Left lung (tissue), 14 donors: ENCODE measurements at places on chromosomes 4 and X.

- no peak for DNase-seq
These were observed 32.9 kb downstream of the HERC6 start for GRCh38 chr4:88411491-88412096.

DNA sequence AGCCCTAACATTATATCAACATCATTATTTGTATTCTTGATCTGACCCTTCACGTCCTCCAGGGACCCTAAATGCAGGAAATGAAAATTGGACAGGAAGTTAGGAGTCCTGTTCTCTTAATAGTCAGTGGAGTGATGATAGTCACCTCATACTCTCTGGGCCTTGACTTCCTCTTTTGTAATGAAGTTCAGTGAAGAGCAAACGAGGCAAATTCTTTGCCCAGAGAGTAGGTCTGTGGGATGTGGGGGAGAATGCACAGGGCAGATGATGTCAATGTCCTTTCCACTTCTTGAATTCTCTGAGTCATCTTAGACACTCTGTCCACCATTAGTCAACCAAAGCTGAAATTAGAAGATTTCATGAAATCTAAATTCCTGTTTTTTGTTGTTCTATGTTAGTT, 17.1 kb upstream of the GPRIN3 start:
- DNase-seq, result no peak

DNA sequence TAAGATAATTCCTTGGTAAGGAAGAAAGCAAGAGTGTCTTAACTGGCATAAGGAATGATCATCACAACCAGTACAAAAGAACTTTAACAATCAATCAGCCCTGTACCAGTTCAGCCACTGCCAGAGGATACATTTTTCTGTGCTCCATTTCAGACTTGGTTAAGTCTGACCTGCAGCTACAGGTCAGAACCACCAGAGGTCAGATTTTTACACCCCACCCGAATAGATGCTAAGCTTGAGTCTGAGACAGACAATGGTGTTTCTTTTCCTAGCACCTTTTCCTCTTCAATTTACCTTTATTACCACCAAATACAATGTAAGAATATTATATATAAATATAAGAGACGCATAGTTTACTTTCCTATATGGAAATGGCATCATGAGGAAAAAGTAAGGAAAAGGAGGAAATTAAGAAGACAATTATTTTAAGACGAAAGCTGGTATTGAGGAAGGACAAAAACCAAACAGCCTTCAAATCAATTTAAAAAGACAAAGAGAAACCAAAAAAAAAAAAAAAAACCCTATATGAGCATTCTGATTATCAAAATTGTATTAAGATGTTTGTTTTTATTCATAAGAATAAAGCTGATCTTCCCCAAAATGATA, 215.3 kb upstream of the TTC29 start:
- DNase-seq, result peak; percentile 67

DNA sequence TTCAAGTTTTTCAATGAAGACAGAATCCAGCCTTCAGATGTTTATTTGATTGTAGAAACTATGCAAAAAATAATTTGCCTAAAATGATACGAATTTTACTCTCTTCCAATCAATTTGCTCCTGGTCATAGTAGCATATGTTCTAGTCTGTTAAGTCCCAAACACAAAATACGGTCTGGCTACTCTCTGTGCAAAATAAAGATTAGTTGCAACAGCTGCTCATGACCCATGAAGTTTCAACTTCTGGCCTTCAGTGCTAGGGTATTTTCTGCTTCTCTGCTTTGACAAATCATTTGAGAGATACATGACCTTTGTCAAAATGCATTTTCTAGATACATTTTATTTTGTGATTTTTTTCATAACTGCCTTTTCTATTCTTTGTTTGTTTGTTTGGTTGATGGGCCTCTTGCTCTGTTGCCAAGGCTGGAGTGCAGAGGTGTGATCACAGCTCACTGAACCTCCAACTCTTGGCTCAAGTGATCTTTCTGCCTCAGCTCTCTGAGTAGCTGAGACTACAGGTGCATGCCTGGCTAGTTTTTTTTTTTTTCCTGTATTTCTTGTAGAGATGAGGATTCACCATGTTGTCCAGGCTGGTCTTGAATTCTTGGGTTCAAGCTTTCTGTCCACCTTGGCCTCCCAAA, 55.2 kb downstream of the TACR3 start:
- DNase-seq, result no peak

DNA sequence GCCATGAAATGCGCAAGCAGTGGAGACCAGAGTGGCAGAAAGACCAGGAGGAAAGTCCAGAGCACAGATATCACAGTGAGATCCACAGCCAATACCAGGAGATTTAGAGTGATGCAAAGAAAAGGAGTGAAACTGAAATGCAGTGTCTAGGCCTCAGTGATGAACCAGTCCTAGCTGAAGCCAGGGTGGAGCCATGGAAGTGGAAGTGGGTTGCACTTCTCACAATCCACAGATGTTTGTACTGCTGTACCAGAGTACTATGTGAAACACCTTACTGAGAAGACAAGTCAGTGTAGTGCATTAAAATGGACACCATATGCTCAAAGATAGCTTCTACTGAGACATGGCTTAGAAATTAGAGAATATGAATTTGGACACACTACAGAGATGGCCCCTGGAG, 403.3 kb downstream of the HNRNPD start:
- DNase-seq, result no peak

- DNase-seq, result no peak
These were observed 95.4 kb downstream of the TBL1X start for GRCh38 chrX:9560219-9560618.

DNA sequence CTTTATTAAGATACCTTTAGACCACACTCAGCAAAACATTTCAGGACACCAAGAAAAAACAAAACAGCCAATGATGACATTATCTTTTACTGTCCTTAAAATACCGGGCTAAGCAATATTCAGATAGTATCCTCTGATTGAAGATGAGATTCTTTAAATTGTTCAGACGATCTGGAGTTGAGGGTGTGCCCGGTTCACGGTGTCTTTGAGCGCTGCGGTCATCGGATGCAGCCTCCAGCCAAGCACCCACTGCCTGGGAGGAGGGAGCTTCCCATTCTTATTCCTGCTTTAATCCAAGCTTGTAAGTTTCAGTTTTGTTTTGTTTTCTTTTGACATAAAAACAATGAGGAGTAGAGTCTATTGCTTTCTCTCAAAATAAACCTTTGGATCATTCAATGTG, 14.1 kb downstream of the FAM149A start:
- DNase-seq, result no peak

DNA sequence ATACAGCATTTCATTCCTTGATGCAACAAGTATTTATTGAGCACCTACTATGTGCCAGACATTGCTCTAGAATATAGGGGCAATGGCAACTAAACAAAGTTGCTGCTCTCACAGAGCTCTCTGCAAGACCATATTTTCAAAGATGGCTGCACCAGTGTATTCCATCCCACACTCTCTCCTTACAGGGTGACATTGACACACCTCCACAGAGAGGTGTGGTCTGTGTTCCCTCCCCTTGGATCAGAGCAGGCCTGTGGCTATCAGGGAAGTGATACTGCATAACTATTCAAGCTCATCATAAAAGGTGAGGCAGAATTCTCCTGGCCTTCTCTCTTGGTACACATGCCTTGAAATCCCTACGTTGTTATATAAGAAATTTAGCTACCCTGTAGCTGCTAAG, 95.3 kb upstream of the SOD3 start:
- no peak for DNase-seq

DNA sequence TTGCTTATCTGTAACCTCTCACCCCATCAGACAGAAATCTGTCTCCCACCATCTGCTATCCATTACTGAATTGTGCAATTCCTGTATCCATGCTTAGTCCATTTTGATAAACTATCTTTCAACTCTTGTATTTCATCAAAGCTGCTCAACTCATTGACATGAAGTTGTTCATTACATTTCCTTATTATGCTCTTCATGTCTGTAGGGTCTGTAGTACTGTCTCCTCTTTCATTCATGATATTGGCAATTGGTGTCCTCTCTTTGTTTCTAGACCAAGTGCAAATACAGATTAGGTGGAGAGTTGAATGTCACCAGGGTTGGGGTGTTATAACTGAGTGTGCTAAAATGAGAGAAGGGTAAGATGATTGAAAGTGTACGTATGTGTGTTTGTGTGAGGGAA, 69.2 kb upstream of the ADRA2C start:
- DNase-seq, result no peak

DNA sequence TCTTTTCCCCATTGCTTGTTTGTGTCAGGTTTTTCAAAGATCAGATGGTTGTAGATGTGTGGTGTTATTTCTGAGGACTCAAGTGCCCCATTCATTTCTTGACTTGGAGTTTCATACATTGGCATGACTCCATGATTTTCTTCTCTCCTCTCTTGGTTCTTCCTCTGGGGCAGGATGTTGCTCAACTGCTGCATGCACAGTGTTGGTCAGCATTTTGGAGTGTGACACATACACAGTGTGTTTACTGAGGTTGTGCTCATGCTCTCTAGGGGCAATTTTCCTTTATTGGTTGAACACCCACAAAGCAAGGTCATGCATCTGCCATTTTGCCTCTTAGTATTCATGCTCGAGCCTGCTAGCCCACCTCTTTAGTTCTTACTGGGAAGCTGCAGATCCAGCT, 1993.8 kb downstream of the ARAP2 start:
- no peak for DNase-seq

- peak; percentile 58 for DNase-seq
These were observed at the start of gene RGN for GRCh38 chrX:47078129-47079043. TSS of gene RGN (plus strand) at chrX:47078443. CDS start at chrX:47081145, 2,702 bp downstream.

DNA sequence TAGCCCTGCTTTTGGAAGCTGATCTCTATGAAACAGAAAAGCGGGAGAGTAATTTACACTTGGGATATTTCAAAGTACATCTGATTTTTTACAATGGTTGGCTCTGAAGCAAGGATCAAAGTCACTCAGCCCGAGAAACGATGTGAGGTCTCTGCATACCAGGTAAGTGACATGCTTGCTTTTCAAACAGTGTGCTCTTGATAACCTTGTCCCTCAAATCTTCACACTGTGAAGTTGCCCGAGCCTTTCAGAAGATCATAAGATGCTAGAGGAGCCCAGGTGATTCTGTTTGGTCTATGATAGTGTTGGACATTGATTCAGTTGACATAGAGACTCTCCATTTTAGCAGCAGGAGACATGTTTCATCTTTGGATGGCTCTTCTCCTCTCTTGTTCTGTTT, 47.1 kb upstream of the KLHL34 start:
- DNase-seq, result no peak

DNA sequence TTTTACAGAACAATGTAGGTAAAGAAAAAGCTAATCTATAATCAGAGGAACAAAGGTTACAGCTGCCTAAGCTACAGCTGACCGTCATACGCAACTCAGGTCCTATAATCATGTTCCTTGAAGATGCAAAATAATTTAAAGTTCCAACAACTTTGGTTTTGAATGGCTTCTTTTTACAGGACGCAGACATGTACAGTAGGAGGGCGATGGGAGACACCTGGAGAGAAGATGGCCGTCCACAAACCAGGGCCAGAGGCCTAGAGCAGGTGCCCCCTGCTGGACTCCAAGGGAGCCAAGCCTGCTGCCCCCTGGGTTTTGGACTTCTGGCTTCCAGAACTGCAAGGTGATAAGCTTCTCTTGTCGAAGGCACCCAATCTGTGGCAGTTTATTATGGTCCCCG, 10.6 kb downstream of the HGFAC start:
- peak; percentile 37 for DNase-seq

GRCh38 chr4:42329421-42329820, 67.9 kb upstream of the SHISA3 start:
- DNase-seq, result no peak

- DNase-seq, result no peak
These were observed 268 bp upstream of the PRRG1 start for GRCh38 chrX:37348971-37349220.

DNA sequence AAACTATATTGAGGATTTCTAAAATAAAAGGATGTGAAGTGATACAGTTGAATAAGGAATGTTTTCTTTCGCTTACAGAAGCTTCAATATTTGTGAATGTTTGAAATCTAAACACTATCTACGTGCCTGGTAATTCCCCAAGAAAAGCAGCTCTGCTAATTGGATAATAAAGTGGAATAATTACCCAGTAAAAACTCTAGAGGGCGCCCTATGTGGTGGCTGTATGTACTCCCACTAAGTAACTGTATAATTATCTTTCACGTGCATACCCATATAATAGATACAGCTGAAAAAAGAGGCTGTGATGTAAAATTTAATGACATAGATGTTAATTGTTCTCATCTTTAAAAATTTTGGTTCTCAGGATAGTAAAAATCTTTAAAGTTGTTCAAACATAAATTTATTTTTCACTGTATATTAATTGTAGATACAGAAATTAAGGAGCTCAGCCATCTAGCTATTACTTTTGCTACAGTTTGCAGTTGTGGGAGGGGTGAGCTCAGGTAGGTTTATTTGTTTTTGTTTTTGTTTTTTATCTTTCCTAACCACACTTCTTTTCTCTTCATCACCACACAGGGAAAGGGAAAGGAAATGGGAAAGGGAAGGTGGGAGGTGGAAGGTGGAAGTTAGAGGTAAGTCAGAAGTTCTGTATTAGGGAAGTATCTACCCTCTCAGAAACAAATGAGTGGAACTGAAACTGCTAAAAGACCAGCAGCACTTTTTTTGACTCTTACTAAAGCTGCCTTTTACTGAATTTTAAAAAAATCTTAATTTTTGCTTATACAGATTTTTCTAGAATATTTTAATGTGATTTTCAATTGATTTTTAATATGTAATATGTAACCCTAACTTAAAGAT, 151.7 kb upstream of the RPS6KA6 start:
- DNase-seq, result no peak

- no peak for DNase-seq
These were observed 16.3 kb upstream of the DRD5 start for GRCh38 chr4:9765091-9765490.

DNA sequence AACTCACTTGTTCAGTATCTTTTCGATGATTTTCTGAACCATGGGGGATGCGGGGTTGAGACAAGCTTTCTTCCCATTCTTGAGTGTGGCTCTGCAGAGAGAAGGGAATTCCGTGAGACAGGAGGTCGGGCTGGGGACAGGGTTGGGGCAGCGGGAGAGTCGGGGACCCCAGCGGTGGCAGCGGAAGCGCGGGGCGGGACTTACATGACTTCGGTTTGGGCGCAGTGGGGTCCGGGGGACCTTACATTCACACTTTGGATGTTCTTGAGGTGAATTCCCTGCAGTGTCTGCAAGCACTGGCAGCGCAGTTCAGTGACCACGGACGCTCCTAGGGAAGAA, 434 bp downstream of the CXCL3 start:
- DNase-seq, result no peak

- DNase-seq, result no peak
These were observed 39.7 kb downstream of the ADAMTS3 start for GRCh38 chr4:72529148-72529822.

DNA sequence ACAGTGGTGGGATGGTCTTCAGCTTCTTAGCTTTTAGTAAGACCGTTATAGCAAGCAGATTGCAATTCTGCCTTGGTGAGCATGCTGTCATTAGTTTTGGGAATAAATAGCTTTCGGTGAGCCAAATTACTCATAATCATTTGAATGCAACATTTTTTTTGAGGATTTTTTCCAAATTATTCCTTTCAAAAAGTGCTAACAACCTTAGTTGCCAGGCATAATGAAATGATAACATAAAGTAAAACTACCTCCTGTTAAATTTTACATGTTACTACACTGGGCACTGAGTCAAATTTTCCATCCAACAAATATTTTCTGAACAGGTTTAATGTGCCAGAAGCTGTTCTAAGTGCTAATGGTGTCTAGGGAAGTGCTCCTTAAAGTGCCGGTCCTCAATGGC, 15.8 kb upstream of the NPFFR2 start:
- no peak for DNase-seq

GRCh38 chrX:154419688-154420401, 8.5 kb downstream of the TAFAZZIN start:
- DNase-seq, result no peak

GRCh38 chr4:26746802-26747213, 113.8 kb upstream of the STIM2 start:
- no peak for DNase-seq

GRCh38 chr4:92236877-92237276, 66.9 kb upstream of the GRID2 start:
- DNase-seq, result no peak
